ENCODE measurements at places on chromosomes 5 and 9. TPM values are rescaled to one million over a fixed set of nuclear protein-coding genes. Genes with fewer than 3 reads are reported as not detected.
A peak's percentile ranks its signal among the peaks of the same experiment; 100 is the strongest.

DNA sequence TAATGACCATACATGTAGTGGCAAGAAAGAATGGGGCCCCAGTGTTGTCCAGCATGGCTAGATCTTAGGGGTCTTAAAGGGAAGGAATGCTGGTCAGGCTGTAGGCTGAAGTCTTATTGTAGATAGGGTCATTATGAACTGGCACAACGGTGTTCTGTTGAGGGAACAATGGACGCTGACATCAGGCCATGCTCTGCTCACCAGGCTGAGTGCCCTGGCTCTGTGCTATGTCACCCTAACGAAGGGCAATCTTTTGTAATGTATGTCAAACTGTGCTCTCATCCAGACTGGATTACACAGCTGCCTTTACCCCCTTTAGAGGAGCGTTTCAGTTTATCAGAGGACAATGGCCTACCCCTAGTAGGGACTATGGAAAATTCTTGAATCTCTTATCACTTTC lies 14.6 kb upstream of the ZNF608 start:
- no peak for DNase-seq

Gene GLDC
- 37.8 TPM for total RNA-seq

Gene AGXT2
- not detected for total RNA-seq

DNA sequence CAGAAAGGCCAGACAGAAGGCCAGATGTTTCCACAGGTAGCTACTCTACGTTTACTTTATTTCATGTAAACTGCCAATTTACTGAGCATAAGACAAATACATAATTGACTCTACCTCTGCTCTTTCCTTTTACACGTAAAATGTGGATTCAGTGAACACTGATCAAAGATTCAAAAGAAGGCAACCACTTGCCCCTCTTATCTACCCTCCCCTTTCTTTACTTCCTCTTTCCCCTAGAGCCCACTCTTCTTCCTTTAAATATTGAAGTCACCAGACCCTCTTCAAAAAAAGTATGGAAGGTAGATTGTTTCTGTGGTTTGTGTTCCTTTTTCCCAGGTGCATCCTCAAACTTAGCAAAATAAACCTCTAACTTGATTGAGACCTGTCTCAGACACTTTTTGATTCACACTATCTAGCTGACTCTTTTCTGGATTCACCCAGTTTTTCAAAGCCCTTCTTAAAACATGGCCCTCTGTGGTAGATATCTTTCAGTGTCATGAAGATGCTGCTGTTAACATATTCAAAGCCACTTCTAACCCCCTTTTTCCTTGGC lies 6.7 kb downstream of the FAM114A2 start:
- no peak for DNase-seq

Gene TPPP
- 2.7 TPM for total RNA-seq

DNA sequence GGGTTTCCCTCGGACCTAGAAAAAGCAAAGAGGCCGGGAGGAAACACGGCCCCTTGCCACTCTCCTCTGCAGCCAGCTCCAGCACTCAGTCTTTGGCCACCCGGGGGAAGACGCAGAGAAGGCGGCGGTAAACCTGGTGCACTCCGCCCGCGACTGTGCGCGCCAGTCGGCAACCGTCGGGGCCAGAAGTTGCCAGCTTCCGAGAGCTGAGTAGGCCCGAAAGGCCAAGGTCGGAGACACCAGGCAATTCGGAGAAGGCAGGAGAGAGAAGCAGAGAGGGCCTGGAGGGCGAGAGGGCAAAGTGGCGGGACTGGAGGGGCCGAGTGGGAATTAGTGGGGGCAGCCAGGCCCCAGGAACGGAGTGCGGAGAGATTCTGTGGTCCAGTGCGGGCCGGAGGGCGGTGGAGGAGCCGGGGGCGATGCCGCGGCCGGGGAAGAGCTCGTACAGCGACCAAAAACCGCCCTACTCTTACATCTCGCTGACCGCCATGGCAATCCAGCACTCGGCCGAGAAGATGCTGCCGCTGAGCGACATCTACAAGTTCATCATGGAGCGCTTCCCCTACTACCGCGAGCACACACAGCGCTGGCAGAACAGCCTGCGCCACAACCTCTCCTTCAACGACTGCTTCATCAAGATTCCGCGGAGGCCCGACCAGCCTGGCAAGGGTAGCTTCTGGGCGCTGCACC lies at the start of gene FOXB2:
Gene FOXB2 (plus strand): TSS at position 420 of the 690 bp plus-strand sequence. CDS start 0 bp downstream, at position 420.
- DNase-seq, result peak; percentile 6

- DNase-seq, result no peak
Observed at GRCh38 chr9:111118256-111118948, 80.1 kb upstream of the LPAR1 start.

Gene RNF224
- not detected for total RNA-seq

DNA sequence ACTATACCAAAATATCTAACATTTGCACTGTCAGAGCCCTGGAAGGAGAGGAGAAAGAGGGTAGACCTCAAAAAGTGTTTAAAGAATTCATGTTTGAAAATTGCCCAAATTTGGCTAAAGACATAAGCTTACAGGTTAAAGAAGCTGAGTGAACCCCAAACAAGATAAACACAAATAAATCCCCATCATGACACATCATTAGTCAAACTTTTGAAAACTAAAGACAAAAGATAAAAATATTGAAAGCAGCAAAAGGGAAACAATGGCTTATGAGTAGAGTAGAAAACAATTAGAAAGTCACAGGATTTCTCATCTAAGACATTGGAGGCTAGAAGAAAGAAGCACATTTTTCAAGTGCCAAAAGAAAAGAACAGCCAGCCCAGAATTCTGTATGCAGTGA lies 6.1 kb upstream of the UBLCP1 start:
- DNase-seq, result no peak

DNA sequence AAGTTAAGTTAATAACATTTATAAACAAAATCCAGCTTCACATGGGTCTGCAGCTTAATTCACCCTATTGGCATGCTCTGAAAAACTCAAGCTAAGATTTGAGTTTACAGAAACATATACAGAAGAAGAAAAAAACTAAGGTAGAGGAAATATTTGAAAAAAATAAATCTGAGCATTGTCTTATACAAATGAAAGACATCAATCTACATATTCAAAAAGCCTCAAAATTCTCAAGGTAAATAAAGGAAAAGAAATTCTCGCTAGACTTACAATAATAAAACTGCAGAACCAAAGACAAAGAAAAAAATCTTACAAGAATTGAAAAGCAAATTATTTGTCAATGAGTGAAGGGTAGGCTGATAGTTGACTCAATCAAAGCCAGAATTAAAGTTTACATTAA lies 493.4 kb downstream of the CETN3 start:
- no peak for DNase-seq

- no peak for DNase-seq
Observed at GRCh38 chr5:76728965-76729364, 13.0 kb downstream of the F2R start.

DNA sequence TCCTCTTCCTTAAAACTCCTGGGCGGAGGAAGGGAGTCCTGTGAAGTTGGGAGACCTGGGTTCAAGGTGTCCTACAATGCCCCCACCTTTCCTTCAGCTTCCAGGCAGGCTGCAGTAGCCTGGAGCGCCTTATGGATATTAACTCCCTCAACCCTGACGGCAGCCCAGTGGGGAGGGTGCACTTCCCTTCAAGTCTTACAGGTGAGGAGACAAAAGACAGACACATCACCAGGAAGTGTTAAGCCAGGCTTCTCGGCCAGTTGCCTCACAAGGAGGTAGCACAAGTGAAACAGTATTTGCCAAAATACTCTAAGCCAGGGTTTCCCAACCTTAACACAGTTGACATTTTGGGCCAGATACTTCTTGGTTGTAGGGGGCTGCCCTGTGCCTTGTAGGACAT lies 4.2 kb downstream of the TRIM7 start:
- no peak for DNase-seq

Gene UBLCP1
- 36.9 TPM for total RNA-seq

- no peak for DNase-seq
Observed at GRCh38 chr5:125600559-125600958, 822.6 kb upstream of the GRAMD2B start.

DNA sequence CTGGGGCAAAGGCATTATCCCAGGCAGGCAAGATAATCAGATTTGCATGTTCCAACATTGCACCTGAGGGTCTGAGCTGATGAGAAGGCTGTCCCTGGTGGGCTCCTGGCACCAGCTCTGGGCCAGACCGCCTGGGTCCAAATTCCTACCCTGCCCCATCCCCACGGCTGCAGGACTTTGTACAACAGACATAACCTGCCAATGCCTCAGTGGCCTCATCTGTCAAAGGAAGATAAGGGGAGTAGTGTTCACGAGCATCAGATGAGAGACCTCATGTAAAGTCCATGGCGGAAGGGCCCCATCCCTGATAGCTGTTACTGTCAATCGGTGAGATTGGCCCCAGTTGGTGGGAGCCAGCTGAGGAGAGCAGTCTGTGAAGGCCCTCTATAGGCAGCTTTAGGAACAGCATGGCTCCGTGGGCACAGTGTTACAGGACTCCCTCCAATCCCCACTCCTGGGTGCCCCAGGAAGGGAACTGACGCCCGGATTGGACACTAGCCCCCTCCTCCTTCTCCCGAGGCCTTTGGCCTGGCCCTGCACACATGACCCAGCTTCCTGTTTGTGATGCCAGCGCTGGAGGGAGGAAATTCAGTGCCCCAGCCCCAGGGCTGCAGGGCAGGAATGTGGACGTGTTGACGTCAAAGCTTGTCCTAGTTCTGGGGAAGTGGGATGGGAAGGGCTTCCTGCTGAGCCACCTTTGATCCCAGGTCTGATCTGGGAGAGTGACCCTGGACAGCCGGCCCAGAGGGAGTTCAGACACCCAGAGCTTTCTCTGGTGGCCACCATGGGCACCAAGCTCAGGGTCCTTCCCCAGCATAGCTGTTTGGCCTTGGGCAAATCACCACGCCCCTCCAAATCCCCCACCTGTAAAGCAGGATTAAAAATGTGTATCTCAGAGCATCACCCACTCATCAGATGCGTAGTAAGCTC lies 56.2 kb downstream of the DUSP1 start:
- peak; percentile 80 for DNase-seq

DNA sequence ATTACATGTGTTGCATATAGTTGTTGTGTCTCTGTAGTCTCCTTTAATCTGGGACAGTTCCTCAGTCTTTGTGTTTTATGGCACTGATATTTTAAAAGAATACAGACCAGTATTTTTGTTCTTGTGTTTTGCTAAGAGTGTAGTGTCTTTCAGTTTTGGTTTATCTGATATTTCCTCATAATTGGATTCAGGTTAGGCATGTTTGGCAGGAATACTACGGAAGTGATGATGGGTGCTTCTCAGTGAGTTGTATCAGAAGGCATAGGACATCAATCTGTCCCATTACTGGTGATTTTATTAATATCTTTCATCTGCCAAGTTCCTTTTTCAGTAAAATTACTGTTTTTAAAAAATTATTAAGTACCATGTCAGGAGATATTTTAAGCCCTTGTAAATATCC lies 212.9 kb downstream of the ARHGEF28 start:
- DNase-seq, result no peak

DNA sequence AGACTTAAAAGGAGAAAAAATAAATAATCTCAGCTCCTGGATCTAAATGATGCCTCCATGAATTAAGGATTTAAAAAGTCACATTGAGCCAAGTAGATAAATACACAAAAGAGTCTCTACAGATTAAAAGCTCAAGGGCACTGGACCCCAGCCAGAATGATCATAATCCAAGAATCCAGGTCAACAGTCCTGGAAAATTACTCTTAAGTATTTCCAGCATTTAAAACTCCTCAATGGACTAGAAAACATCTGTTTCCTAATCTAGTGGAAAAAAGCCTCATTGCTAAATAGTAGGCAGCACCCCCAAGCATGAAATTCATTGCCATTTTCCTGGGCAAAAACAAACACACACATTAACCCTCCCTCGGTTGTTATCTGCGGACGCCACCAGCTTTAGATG lies 96.8 kb downstream of the FRMD3 start:
- DNase-seq, result no peak

DNA sequence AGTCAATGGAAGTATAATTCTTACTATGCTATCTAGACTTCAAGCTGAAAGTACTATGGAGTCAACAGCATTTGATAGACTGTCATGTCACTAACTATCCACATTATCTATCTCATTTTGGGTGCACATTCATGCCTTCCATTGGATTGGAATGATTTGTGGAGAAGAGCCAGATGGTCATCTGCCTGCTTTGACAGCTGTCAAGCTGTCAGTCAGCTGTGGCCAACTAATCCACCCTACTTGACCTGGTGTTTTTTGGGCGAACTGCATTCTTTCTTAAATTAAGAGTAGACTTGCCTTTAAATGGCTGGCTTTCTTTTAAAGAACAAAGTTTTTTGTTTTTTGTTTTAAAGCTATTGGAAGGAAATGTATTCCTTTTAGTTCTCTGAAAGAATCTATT lies 151.5 kb downstream of the DCP2 start:
- DNase-seq, result no peak

DNA sequence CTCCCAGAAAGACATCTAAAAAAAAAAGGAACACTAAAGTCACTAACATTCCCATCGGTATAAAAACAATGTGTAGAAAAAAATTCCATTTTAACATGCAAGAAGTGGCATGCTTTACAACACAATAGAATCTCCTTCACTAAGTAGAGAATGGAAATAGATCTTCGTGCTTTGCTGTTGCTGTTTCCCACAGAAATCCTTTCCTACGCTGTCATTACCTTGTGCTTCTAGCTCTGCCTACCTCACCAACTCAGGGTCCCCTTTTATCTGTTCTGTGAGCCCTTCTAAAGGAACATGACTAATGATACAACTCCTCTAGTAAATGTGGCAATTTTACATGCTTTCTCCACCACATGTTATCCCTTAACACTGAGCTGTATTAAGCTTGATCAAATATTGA lies 202.9 kb downstream of the MCTP1 start:
- DNase-seq, result no peak

DNA sequence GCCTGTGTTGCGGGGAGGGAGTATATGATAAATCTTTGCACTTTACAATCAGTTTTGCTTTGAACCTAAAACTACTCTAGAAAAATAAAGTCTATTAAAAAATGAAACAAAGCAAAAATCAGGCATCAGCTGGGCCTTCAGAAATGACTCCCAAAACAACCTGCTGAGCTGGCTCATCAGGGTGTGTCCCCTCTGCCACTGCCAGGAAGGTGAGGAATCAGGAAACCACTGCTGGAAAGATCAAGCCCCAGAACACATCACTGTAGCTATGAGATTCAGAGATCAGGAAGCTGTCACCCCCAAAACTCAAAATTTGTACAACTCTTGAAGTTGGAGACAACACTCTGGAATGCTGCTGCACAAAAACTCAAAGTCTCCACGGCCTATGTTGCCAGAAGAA lies 40.5 kb upstream of the TBCA start:
- no peak for DNase-seq

DNA sequence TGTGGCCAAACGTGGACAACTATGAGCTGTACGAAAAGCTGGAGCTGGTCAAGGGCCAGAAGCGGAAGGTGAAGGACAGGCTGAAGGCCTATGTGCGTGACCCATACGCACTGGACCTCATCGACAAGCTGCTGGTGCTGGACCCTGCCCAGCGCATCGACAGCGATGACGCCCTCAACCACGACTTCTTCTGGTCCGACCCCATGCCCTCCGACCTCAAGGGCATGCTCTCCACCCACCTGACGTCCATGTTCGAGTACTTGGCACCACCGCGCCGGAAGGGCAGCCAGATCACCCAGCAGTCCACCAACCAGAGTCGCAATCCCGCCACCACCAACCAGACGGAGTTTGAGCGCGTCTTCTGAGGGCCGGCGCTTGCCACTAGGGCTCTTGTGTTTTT lies 3.3 kb downstream of the CDK9 start:
- DNase-seq, result no peak

Gene PTCD2
- 15.6 TPM for total RNA-seq

Gene GABRA1
- total RNA-seq, result not detected

Data from neural crest cell (in vitro differentiated cells).